A549 treated with DMSO at 1 μM for 4 hours (cell line): ENCODE measurements at places on chromosomes 11 and 22. TPM values are rescaled to one million over a fixed set of nuclear protein-coding genes. Genes with fewer than 3 reads are reported as not detected.

The MAJIN gene
- total RNA-seq = not detected in 5 replicates

The CHST1 gene
- total RNA-seq = 0.90 to 1.8 TPM (median 1.4 TPM) in 5 replicates

The PDE3B gene
- 2.2 to 3.2 TPM (median 2.5 TPM) in 5 replicates for total RNA-seq

The TENM4 gene
- 0.01 to 0.19 TPM (median 0.09 TPM) in 5 replicates for total RNA-seq

The POLR2L gene
- total RNA-seq = 546 to 649 TPM (median 614 TPM) in 5 replicates

The IGLL5 gene
- not detected in 5 replicates for total RNA-seq

The HEPN1 gene
- not detected in 5 replicates for total RNA-seq

The OR56A1 gene
- total RNA-seq = not detected in 5 replicates

The NXPE1 gene
- total RNA-seq = not detected in 5 replicates
